Neural crest cell (in vitro differentiated cells): ENCODE measurements at places on chromosomes 6 and 20. TPM values are rescaled to one million over a fixed set of nuclear protein-coding genes. Genes with fewer than 3 reads are reported as not detected.

TP53TG5 gene
- not detected in 2 replicates for total RNA-seq

RUNX2 gene
- total RNA-seq: 0.14 and 0.16 TPM in 2 replicates

RGS17 gene
- total RNA-seq: 3.5 and 4.7 TPM in 2 replicates

EYS gene
- 0.40 and 0.48 TPM in 2 replicates for total RNA-seq

DPM1 gene
- 42.9 and 48.3 TPM in 2 replicates for total RNA-seq

PRDM13 gene
- 0.09 and 0.14 TPM in 2 replicates for total RNA-seq

LIN28B gene
- total RNA-seq: 73.2 and 76.3 TPM in 2 replicates

LST1 gene
- not detected in 2 replicates for total RNA-seq

PKIB gene
- 86.4 and 88.8 TPM in 2 replicates for total RNA-seq

BPIFA1 gene
- not detected in 2 replicates for total RNA-seq

SLC32A1 gene
- total RNA-seq: 0.09 and 0.16 TPM in 2 replicates

NFYA gene
- total RNA-seq: 59.7 and 61.4 TPM in 2 replicates

SEL1L2 gene
- total RNA-seq: not detected in 2 replicates

IYD gene
- total RNA-seq: not detected in 2 replicates

C6orf58 gene
- total RNA-seq: 0.82 TPM in 1 of 2 replicates, not detected in the other

SEMG1 gene
- not detected in 2 replicates for total RNA-seq

NNAT gene
- 113 and 119 TPM in 2 replicates for total RNA-seq

DBNDD2 gene
- 18.1 and 18.2 TPM in 2 replicates for total RNA-seq

MOXD1 gene
- 83.6 and 89.4 TPM in 2 replicates for total RNA-seq

KCNK16 gene
- not detected in 2 replicates for total RNA-seq

SALL4 gene
- 90.7 and 91.1 TPM in 2 replicates for total RNA-seq

MOG gene
- not detected in 2 replicates for total RNA-seq

SULF2 gene
- total RNA-seq: 18.5 and 22.9 TPM in 2 replicates

MUCL3 gene
- total RNA-seq: not detected in 2 replicates

DNMT3B gene
- total RNA-seq: 57.3 and 58.0 TPM in 2 replicates

RNF182 gene
- 2.3 and 3.0 TPM in 2 replicates for total RNA-seq
